ENCODE measurements at places on chromosomes 5 and 9.

- no peak for DNase-seq
Measured at GRCh38 chr9:82406456-82407085, 418.0 kb downstream of the SPATA31D1 start.

DNA sequence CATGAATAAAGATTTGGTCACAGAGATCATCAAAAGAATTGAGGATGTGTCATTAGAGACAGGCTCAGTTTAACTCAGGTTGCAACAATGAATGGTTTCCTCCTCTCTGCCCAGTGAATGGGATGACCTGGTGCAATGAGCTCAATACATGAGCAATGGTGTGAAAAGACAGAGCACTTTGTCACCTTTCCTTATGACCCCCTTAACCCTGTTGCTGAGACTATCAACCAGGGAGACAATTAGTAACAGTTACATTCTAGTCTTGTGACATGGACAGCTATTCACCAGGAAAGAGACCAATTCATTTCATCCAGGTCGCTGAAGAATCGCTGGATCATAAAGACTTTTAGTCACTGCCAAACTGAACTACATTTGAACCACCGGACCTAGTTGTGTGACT is 19.9 kb upstream of the CDH6 start:
- DNase-seq = no peak

DNA sequence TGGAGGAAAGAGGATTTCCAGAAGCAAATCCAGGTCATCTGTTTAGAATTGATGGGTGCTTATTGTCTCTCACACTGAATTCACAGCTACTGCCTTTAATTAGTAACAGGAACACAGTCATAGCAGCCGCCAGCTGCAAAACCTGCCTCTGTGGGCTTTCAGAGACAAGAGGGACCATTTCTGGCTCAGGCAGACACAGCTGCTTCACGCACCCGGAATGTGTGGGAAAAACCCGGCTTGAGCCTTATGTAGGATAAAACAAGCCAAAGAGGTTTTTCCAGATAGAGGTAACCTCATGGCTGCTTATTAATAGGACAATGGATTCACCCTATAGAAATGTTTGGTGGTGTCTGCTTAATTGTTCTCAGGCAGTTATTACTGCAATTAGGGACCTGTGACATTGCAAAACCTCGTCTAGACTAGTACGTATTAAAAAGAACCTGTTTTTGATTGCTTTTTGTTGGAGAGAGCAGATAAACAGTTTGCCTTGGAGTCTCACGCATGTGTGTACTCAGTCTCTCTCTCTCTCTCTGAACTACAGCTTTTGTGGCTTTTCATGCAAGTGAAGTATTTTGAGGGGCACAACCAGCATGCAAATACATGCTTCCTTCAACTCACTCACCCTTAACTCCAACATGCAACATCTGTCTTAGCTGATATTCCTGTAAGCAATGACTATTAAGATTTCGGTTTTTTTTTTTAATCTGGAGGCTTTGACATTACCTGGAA is 302.7 kb downstream of the PLK2 start:
- DNase-seq = peak; percentile 2

GRCh38 chr9:123111427-123112014 is 78.1 kb downstream of the GPR21 start:
- no peak for DNase-seq

DNA sequence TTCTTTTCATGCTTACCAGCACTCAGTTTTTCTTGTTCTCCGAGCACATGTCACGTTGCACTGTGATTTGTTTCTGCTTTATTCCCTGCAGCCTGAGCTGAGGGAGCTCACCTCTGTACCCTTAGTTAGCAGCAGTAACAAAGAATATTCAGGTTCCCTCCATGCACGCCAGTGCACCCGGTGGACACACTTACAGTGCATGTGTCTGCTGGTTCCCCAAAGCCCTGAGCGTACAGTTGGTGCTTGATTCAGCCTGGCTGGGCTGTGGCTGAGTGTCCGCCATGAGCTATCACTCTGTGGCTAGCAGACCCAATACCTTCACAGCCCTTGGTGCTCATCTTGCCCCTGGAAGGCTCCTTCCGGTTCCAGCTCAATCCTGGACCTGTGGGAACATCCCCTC is 93.5 kb downstream of the MVB12B start:
- DNase-seq = no peak

DNA sequence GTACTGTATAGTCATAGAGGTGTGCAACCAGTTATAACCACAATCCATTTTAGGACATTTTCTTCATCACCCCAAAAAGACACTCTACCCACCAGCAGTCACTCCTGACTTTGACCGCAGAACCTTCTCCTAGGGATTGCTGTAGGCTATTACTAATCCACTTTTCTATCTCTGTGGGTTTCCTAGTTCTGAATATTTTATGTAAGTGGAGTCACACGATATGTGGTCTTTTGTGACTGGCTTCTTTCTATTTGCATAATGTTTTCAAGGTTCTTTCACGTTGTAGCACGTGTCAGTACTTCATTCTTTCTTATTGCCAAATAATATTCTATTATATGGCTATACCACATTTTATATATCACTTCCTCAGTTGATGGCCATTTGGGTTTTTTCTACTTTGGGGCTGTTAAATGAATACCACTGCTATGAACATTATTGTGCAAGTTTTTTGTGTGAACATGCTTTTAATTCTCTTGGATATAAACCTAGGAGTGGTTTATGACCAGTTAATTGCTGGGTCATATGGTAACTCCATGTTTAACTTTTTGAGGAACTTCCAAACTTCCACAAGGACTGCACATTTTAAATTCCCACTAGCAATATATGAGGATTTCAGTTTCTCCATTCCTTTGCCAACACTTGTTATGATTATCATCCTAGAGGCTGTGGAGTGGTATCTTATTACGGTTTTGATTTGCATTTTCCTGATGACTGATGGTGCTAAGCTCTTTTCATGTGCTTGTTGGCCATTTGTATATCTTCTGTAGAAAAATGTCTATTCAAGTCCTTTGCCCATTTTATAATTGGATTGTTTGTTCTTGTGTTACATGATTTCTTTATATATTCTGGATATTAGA is 37.8 kb downstream of the MRRF start:
- no peak for DNase-seq

DNA sequence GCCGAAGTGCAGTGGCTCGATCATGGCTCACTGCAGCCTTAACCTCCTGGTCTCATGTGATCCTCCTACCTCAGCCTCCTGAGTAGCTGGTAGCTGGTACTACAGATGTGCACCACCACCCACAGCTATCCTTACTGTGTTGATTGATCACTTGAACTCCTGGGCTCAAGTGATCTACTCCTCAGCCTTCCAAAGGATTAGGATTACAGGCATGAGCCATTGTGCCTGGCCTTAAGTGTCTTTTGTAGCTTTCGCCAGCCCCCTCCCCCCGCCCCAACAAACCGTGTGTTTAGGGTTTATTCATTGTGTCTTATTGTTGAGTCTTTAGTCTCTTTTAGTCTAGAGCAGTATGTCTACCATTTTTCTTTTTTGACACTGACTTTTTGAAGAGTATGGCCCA is 33.1 kb downstream of the SPIN1 start:
- no peak for DNase-seq

DNA sequence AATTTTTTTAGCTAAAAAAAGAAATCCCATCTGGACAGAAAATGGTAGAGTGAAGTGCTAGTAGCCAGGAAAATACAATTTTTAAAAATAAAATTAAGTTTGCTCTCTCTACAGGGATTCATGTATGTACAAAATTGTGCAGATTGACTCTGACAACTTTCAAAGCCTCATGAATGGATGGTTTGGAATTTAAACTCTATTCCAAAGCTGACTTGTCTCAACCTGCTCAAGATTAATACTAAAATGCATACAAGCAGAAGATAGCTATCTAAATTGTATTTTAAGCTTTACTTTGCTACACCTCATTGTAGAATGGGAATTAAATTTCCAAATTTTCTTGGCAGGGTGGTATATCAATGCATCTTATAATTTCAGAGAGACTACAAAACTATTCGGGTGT is 257.6 kb downstream of the RFX3 start:
- DNase-seq = no peak

DNA sequence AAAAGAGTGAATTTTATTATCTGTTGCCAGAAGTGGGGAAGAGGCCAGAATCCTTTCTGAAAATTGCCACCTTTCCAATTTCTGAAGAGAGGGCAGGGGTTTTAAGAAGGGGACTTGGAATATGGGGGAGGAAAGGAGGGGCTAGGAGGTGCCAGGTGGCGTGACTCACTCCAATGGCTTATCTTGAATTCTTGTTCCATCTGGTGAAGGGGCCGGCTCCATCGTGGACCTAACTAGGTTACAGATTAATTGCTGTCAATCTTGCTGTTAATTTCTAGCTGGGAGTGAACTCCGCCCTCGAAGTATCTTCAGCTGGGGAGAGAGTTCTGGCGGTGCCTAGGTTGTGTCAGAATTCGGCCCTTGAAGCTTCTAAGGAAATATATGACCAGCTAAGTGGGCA is 138.7 kb downstream of the YTHDC2 start:
- no peak for DNase-seq

DNA sequence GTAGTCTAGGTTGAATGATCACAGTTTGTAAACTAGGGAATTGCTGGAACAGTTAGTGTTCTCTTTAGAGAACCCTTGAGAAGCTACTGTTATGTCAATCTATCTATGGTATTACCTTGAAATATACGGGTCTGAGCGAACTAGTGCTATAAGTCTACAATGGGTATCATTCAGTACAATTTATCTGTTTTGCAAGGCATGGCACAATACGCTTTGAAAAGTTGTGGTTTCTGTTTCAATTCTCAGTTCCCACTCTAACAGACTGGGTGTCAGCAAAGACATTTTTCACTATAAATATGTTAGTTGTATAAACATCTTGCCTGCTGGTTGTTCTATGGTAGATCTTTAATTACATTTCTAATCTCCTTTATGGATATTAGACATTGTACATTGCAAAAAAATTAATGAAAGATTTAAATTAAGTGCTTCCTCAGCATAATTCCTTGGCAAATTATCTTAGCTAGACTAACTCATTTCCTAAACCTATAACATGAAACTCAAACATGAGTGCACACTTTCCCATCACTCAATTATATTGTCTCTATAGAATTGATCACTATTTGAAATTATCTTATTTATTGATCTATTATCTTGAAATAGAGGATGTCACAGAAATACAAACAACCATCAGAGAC is 24.9 kb upstream of the SLCO6A1 start:
- no peak for DNase-seq

GRCh38 chr5:180959661-180960060 is 29.0 kb upstream of the BTNL3 start:
- DNase-seq = no peak

DNA sequence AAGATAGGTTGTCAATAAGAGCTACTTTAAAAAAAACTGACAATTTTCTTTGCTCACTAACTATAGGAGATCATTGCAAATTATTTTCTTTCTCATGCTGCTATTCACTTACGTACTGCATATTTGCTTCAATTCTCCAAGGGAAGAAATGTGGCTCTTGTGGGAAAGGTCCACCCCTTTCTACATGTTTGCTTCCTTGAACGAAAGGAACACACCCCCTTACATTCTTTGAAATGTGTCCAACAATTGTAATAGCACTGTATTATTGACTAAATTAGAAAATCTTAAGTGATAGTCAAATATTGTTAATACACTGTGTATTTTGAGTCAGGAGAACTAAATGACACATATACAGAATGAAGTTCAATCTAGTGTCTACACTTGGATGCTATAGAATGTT is 5.2 kb downstream of the MEF2C start:
- no peak for DNase-seq

DNA sequence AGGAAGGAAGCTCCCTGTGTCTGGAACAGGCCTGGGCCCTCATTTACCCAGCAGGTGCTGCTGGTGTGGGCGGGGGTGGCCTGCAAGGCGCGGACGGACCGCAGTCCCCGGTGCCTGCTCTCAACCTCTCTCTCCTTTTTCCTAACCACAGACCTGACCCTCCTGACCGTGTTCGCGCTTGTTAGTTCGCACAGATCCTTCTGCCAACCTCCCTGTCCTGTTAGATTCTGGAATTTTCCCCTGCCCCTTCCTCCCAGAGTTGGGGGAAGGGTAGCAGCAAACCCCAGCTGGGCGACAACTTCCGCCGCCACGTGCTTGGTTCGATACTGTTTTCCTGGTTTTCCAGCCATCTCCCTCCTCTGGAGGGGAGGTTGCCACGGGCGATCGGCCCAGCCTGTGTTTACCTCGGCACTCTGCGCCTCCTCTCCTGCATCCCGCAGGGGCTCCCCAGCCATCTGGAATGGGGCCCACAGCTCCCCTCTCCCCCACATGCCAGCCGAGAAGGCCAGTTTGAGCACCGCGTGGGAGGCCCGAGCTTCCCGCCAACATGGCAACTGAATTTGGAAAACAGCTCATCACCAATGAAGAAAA is 70.8 kb upstream of the UNC5A start:
- DNase-seq = peak; percentile 64

DNA sequence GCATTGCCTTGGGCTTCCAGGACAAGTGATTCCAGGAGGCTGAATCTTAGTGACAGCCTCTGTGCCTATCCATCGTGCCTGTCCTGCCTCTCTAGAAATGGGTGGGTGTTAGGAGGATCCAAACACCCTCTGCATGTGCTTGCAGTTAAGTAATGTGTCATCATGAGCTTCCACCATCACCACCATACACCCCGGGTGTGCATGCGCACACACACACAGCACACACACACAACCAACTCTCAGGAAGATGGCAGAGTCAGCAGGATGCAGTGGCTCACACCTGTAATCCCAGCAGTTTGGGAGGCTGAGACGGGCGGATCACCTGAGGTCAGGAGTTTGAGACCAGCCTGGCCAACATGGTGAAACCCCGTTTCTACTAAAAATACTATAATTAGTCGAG is 22.8 kb upstream of the CERCAM start:
- DNase-seq = no peak

GRCh38 chr5:133265257-133265656 is 213.4 kb downstream of the HSPA4 start:
- no peak for DNase-seq

DNA sequence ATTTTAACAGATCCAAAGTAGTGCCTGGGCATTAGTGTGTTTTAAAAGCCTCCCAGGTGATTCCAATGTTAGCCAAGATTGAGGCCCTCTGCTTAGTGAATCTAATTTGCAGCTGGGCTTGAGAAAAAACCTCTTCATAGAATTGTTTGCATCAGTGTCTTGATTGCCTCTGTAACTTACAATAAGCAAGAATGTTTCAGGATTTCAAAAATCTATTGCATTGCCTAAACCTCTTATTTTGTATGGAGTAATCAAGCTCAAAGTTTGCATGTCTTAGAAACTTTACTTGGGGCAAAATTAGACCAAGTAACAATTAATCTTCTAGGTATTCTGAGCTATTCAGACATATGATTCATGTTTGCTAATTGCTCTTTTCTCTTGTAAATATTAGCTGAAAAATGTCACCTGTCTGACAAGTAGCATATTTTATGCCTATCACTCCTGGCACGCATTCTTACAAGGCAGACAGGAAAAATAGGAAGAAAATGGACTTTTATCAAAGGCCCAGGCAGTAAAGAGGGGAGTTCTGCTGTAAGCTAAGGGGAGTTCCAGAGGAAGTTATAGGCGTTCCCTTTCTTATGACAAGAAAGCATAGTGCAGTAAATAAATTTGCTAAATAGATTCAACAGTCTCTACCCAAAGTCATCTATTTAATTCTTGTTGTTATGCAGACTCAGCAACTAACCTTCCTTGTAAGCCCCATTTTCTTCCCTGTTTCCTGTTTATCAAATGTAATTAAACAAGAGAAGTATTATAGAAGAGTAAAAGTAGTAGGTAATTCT is 21.0 kb downstream of the PDCD1LG2 start:
- no peak for DNase-seq
